ENCODE measurements at places on chromosomes 4 and X.

DNA sequence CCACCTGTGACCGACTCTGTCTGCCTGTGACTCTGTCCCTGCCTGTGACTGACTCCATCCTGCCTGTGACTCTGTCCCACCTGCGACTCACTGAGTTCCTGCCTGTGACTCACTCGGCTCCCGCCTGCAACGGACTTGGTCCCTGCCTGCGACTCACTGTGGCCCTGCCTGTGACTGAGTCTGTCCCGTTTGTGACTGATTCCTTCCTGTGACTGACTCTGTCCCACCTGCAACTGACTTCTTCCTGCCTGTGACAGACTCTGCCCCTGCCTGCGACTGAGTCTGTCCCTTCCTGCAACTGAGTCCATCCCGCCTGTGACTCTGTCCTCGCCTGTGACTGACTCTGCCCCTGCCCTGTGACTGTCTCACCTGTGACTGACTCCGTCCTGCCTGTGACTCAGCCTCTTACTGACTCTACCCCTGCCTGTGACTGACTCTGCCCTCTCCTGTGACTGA lies 9.6 kb upstream of the UVSSA start:
- no peaks in the 10 kb centered on the region for H3K27me3 ChIP-seq
- peak overlapping the region; percentile 62 for H3K27ac ChIP-seq
- H3K36me3 ChIP-seq: peaks cover 44% of the 10 kb centered on the region
- peaks cover 13% of the 10 kb centered on the region for H3K4me1 ChIP-seq
- peak; percentile 75 for DNase-seq
- no peak overlapping the region for H3K4me3 ChIP-seq

DNA sequence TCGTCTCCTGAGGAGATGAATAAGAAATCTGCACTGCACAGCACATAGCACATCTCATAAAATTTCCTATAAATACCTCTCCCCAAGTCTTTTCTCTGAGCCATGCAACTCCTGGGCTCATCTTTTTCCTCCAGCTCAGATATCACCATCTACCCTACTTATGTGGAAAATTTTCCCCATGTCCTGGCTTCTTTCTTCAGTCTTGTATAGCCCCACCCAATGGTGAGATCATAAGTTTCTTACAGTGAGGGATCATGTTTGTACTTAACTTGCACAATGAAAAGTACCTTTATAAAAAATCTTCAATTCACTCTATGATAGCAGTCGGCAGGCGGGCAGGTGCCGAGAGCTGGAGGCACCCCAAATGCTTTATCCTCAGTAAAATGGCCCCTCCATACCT lies 198.6 kb upstream of the S100G start:
- no peak overlapping the region for H3K4me3 ChIP-seq
- peaks cover 1% of the 10 kb centered on the region for H3K36me3 ChIP-seq
- no peaks in the 10 kb centered on the region for H3K27me3 ChIP-seq
- no peak overlapping the region for H3K27ac ChIP-seq

DNA sequence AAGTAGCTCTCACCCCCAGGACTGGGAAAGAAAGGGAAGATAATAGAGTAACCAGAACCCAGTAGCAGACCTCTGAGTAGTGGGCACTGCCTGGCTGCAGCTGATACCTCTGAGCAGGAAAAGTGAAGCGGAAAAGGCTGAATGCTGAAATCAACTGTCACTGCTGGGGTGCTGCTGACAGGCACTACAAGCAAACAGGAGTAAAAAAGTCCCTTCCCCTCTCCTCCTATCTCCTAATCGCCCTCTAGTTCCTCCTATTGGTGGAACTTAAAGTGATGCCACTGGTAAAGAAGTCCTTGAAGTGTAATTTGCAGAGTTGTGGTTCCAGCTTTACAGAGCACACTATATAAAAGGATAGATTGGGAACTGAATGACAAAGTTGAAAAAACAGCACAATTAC lies 32.8 kb upstream of the GLRB start:
- no peak for DNase-seq
- H3K27ac ChIP-seq: no peak overlapping the region
- no peaks in the 10 kb centered on the region for H3K27me3 ChIP-seq
- H3K36me3 ChIP-seq: no peaks in the 10 kb centered on the region

- H3K36me3 ChIP-seq: peaks cover 13% of the 10 kb centered on the region
- no peak overlapping the region for H3K27ac ChIP-seq
- no peak for DNase-seq
- H3K4me1 ChIP-seq: peaks cover 1% of the 10 kb centered on the region
- H3K27me3 ChIP-seq: no peaks in the 10 kb centered on the region
These were observed 31.8 kb upstream of the PDLIM5 start for GRCh38 chr4:94419956-94420355.

GRCh38 chr4:175944126-175944910 lies 121.3 kb upstream of the WDR17 start:
- H3K4me3 ChIP-seq: no peak overlapping the region
- no peak overlapping the region for H3K27ac ChIP-seq
- H3K36me3 ChIP-seq: no peaks in the 10 kb centered on the region
- H3K4me1 ChIP-seq: no peaks in the 10 kb centered on the region
- no peak for DNase-seq
- peaks cover 40% of the 10 kb centered on the region for H3K27me3 ChIP-seq

DNA sequence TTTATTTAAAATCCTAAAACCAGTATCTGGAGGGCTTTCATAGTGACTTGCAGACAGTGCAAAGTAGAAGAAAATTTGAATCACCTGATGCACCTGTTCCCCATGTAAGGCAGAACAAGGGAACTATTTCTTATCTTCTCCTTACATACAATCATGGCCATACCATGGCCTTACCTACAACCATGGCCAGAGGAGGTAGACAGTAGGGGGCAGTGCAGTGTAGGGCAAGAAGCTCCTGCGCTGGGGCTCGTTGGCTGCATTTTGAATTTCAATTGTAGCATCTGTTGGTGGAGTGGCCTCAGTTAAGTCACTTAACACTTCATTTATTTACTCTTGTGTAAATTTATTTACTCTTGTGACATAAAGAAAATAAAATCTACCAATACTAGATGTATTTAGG lies 33.0 kb downstream of the GALNTL6 start:
- H3K27ac ChIP-seq: no peak overlapping the region
- H3K4me3 ChIP-seq: no peak overlapping the region

GRCh38 chrX:118847676-118848075 lies 24.1 kb downstream of the ZCCHC12 start:
- no peaks in the 10 kb centered on the region for H3K4me1 ChIP-seq
- no peaks in the 10 kb centered on the region for H3K36me3 ChIP-seq
- no peak for DNase-seq
- peaks cover 3% of the 10 kb centered on the region for H3K27me3 ChIP-seq
- no peak overlapping the region for H3K4me3 ChIP-seq

DNA sequence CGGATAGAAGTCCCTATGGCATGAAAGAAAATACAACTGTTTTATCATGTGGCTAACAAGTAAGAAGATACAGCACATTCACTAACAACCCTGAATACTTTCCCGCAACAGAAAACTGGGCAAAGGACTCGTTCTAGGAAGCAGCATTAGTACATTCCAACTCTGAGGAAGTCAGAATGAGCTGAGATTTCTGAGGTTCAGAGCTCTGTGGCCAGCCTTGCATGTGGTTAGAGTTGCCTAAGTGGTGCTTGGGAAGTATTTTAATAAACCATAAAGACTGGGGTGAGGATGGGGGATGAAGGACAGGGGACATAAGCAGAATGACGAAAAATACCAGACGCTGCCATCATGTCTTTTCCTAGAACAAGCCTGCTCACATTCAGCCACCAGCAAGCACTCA lies 82.2 kb downstream of the EFHC2 start:
- no peak for DNase-seq
- H3K27me3 ChIP-seq: peaks cover 1% of the 10 kb centered on the region
- H3K27ac ChIP-seq: no peak overlapping the region
- no peaks in the 10 kb centered on the region for H3K4me1 ChIP-seq

- no peak for DNase-seq
- peaks cover 49% of the 10 kb centered on the region for H3K4me1 ChIP-seq
- H3K27ac ChIP-seq: peak overlapping the region; percentile 4
- H3K36me3 ChIP-seq: peaks cover 13% of the 10 kb centered on the region
- no peaks in the 10 kb centered on the region for H3K27me3 ChIP-seq
These were observed 6.0 kb downstream of the CCNA2 start for GRCh38 chr4:121817701-121818100.

DNA sequence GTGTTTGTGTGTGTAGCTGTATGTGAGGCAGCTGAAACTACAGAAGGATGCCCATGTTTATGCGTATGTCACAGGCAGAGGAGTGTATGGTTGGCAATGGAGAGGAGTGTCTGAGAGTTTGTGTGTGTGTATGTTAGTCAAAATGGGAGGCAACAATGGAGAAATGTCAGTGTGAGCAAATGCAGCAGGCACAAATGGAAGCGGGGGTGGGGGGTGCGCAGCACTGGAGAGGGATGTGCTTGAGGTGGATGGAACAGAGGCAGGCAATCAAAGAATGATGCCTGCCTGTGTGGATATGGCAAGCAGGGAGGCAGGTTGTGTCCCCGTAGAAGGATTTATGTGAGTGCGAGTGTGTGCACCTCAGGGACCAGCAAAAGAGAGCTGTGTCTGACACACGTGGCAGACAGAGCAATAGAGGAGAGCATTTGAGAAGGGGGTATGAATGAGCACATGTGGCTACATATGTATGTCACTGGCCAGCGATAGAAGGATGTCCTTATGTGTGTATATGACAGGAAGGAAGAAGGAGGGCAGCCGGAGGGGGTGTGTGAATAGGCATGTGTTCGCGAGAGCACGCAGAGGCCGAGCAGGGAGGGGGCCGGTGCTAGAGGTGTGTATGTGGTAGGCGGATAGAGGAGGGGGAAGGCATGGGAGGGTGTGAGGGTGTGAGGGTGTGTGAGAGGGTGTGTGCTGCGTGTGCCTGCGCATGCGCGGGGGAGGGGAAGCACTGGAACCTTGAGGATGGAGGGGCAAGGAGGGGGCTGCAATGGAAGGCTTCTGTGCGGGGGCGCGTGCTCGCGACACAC lies 1.1 kb downstream of the PJA1 start:
- H3K36me3 ChIP-seq: peaks cover 17% of the 10 kb centered on the region
- DNase-seq: no peak
- H3K27me3 ChIP-seq: no peaks in the 10 kb centered on the region
- H3K27ac ChIP-seq: peak overlapping the region; percentile 58
- peaks cover 21% of the 10 kb centered on the region for H3K4me1 ChIP-seq
- H3K4me3 ChIP-seq: peak overlapping the region; percentile 77

GRCh38 chr4:73376976-73377375 lies 27.1 kb upstream of the ALB start:
- no peak overlapping the region for H3K4me3 ChIP-seq
- H3K4me1 ChIP-seq: no peaks in the 10 kb centered on the region
- no peaks in the 10 kb centered on the region for H3K36me3 ChIP-seq
- H3K27ac ChIP-seq: no peak overlapping the region
- DNase-seq: no peak

- DNase-seq: no peak
- H3K27ac ChIP-seq: no peak overlapping the region
- peaks cover 3% of the 10 kb centered on the region for H3K27me3 ChIP-seq
- H3K4me1 ChIP-seq: peaks cover 20% of the 10 kb centered on the region
- no peaks in the 10 kb centered on the region for H3K36me3 ChIP-seq
These were observed 206.4 kb upstream of the IL15 start for GRCh38 chr4:141429933-141430332.

- peaks cover 40% of the 10 kb centered on the region for H3K4me1 ChIP-seq
- DNase-seq: no peak
- H3K27me3 ChIP-seq: no peaks in the 10 kb centered on the region
- H3K27ac ChIP-seq: peak overlapping the region; percentile 85
- H3K4me3 ChIP-seq: no peak overlapping the region
These were observed 28.2 kb downstream of the ANXA5 start for GRCh38 chr4:121668368-121669162.

DNA sequence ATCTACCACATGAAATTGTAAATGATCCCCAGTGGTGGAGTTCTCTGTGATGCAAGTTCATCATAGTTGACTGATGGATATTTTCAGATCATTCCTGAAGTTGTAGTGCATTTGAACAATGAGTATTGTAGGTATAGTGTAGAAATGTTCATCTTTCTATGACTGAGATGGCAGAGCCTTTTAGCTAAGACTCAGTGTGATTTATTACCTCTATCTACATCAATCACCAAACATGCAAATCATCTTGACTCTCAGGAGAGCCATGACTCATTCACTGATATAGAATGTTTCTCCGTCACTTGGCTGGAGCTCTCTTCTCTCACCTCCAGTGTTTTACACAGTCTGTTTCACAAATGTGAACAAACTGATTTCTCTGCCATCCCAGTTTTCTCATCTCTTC lies 392.6 kb downstream of the IL1RAPL1 start:
- no peak for DNase-seq
- H3K4me3 ChIP-seq: no peak overlapping the region
- H3K27me3 ChIP-seq: peaks cover 4% of the 10 kb centered on the region
- no peak overlapping the region for H3K27ac ChIP-seq
- no peaks in the 10 kb centered on the region for H3K36me3 ChIP-seq

- no peaks in the 10 kb centered on the region for H3K36me3 ChIP-seq
- peaks cover 2% of the 10 kb centered on the region for H3K27me3 ChIP-seq
- H3K27ac ChIP-seq: peak overlapping the region; percentile 68
- no peak overlapping the region for H3K4me3 ChIP-seq
- DNase-seq: no peak
These were observed 958.3 kb upstream of the ADGRL3 start for GRCh38 chr4:60241866-60242265.

DNA sequence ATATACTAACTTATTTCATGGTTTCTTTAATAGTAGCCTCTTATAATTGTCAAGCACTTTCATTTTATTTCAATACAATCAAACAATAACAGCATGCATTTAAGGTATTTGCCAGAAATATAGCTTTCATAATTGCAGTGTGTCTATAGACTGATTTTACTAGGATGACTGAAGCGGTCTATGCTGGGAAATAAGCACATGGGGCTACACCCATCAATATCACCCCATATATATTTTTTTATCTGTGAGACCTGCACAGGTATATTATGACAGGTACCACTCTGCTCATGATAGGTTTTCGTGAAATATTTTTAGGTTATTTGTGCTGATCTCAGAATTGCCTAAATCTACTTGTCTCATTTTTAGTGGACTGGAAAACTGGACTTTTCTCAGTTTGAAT lies 229.1 kb upstream of the PITX2 start:
- no peak for DNase-seq
- peaks cover 13% of the 10 kb centered on the region for H3K4me1 ChIP-seq
- peaks cover 12% of the 10 kb centered on the region for H3K27me3 ChIP-seq
- no peaks in the 10 kb centered on the region for H3K36me3 ChIP-seq

DNA sequence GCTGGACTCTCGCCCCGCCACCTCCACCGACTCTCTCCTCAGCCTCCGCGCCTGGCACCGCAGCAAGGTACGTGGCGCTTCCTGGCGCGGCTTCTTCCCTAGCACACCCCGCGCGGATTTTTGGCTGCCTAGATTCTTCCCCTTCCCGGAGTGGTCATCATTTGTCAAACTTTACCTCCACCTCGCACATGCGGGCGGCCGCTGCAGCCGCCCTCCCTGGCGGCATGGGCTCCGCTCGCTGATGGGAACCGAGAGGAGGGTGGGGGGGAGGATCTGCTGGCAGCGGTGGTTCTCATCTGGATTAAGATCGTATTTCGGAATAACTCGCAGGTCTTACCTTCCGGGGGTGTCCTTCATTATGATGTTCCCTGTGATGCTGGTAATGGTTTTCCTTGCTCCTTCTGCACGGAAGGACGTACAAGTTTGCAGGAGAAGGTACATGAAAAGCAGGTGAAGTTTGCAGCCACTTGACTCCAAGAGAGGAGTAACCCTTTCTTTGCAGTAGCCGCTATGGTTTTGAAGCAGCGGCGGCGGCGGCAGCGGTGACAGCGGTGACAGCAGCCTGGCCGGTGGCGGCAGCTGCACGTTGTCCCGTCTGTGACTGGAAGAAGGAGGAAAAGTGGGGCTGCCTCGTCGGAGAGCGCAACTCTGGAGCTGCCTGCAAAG lies 2183.9 kb upstream of the TENM3 start:
- H3K27me3 ChIP-seq: peaks cover 47% of the 10 kb centered on the region
- H3K4me1 ChIP-seq: peaks cover 18% of the 10 kb centered on the region
- no peaks in the 10 kb centered on the region for H3K36me3 ChIP-seq
- H3K4me3 ChIP-seq: peak overlapping the region; percentile 80
- no peak overlapping the region for H3K27ac ChIP-seq
